WTC11 (cell line): ENCODE measurements at places on chromosomes 2 and 18. TPM values are rescaled to one million over a fixed set of nuclear protein-coding genes. Genes with fewer than 3 reads are reported as not detected.

DNA sequence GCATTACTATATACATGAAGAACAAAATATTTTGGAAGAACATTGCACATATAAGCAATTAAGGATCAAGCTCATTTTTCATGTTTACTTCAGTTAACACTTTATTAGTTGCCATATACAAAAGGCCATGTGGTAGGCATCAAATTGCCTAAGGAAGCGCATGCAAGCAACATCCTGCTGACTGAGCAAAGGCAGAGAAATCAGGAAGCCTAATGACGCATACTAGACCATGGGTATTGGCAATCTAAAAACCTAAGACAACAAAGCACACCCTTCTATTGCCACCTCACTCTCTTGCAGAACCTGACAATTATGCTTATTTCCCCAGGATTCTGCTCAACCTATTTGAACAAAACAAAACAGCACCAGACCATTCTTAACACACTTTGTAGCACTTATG, 171.9 kb downstream of the STK39 start:
- peaks cover 3% of the 10 kb centered on the region for H3K4me1 ChIP-seq
- H3K27me3 ChIP-seq, result no peaks in the 10 kb centered on the region
- H3K27ac ChIP-seq, result 0 out of 2 replicates have a peak overlapping the region, but pooled peaks have one; percentile 4
- H3K36me3 ChIP-seq, result peaks cover 5% of the 10 kb centered on the region
- H3K4me3 ChIP-seq, result no peak overlapping the region
- no peak for DNase-seq

DNA sequence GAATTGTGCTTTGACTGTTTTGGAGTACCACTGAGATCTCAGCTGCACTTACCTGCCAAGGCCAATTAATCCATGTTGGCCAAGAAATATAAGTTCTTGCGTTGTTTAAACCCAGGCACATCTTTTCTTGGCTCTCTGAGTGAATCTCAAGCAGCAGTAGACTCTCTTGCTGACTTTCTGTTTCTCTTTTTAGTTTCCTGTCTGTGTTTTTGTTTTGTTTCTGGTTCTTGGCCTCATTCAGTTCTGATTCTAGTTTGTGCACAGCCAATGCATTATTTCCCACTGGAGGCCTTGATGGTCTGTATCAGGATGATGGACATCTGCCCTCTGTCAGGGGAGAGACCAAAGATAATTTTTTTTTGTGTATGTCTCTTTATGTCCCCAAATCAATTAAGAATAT, 379.4 kb downstream of the CDH2 start:
- H3K27me3 ChIP-seq, result no peaks in the 10 kb centered on the region; the same call in 1 of the 2 replicates
- peak overlapping the region; percentile 46; the same call in 1 of the 2 replicates for H3K27ac ChIP-seq
- no peaks in the 10 kb centered on the region for H3K4me1 ChIP-seq
- H3K36me3 ChIP-seq, result no peaks in the 10 kb centered on the region
- no peak for DNase-seq
- H3K4me3 ChIP-seq, result no peak overlapping the region

DNA sequence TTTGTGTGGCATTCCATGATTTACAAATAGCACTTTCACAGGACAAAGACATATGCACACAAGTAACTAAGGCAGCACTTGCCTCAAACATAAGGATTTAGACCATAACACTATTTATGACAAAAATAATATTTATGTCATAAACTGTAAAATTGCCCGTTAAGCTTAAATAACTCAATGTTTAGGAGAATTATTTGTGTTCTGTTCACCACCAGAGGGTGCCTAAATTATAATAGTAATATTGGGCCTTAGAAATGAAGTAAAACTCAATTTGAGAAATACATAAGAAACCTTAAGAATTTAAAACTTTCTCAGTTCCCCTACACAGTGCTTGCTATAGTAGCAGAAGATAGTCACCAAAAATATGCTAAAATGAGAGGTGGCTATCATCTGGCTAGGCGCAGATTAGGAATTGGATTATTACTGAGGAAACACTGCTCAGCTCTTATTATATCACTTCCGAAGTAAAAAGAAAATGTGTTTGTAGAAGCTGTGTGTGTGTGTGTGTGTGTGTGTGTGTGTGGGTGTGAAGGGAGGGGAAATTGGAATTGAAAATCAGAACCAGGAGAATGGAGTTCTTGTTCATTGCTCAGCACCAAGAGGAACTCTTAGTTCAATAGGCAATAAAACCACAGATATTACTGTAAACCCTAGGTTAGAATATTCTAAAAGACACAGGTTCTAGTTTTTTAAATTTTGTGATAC, 4.9 kb upstream of the CHN1 start:
- no peak overlapping the region for H3K27ac ChIP-seq
- H3K4me3 ChIP-seq, result no peak overlapping the region
- no peaks in the 10 kb centered on the region; the same call in 1 of the 2 replicates for H3K27me3 ChIP-seq
- peaks cover 7% of the 10 kb centered on the region; the same call in 1 of the 2 replicates for H3K36me3 ChIP-seq
- no peak for DNase-seq
- H3K4me1 ChIP-seq, result peaks cover 30% of the 10 kb centered on the region

SOCS6 gene
- 12.2 to 16.5 TPM (median 14.5 TPM) in 3 replicates for total RNA-seq

CMPK2 gene
- total RNA-seq, result 0.13 to 0.32 TPM (median 0.16 TPM) in 3 replicates
